Daoy (cell line): ENCODE measurements at places on chromosomes 3 and 15. TPM values are rescaled to one million over a fixed set of nuclear protein-coding genes. Genes with fewer than 3 reads are reported as not detected.

ALPK3 gene
- total RNA-seq = 0.11 and 0.24 TPM in 2 replicates

- DNase-seq = no peak
Observed at GRCh38 chr3:125037498-125038150, 18.2 kb downstream of the HEG1 start.

DNA sequence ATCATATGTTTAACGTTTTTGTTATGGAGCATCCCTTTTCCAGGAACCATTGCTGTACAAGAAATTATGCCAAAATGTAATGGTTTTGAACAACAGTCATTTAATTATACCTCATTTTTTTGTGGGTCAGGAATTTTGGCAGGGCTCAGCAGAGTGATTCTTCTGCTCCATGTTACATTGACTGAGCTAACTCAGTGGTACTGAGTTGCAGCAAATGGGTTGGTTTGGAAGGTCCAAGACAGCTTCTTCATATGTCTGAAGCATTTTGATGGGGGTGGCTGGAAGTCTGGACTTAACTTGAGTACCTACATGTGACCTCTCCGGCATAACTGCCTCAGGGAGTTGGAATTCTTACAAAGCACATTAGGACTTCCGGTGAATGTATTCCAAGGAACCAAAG lies 26.0 kb upstream of the CMC1 start:
- DNase-seq = no peak

DNA sequence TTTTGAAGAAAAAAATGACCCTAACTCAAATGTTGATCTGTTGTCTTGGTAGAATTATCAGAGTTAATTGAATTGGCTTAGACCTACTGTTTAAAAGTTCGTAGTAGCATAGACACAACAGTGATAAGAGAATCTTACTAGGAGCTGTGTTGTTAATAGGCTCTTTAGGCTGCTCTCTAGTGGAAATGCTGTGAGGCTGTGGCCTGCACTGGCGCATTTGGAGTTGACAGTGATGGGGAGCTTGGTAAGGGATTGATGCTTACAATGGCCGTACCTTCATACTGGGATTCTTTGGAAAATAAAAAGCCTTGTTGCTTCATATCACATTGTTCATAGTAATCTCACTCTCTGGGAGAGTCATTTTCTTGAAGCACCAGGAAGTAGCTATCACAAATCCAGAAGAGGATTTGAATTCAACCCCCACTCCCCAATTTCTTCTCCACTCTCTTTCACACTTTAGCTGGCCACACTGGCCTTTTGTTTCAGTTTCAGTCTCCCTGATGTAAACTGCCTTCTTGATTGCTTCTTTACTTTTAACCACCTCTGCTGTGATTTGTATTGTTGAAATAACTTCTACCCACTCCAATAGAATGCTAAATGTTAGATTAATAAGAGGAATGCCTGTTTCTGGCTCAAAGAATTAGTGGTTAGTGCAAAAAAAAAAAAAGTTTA lies 56.6 kb downstream of the CEP63 start:
- no peak for DNase-seq

GRCh38 chr3:24607281-24607680 lies 112.6 kb upstream of the THRB start:
- DNase-seq = no peak

GRCh38 chr15:63277038-63277892 lies at the start of gene APH1B:
APH1B (plus strand) TSS chr15:63277605; CDS start chr15:63277624, 19 bp downstream.
- DNase-seq = peak; percentile 82

DNA sequence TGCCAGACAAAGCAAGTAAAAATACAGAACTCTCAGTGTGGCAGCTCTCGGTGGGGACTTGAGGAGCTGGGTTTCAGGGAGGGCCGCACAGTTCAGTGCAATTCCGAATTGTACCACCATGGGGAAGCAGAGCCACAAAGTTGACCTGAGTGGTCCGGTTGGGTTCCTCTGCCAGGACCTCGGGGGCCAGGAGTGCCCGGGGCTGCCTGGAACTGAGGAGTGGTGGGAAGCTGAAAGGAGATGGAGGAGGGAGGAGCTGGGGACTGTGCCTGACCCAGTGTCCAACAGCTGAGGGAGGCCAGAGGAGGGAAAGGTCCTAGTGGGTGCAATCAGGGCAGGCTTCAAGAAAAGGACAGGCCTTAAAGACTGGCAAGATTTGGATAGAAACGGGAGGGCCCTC lies 32.2 kb upstream of the TRH start:
- DNase-seq = peak; percentile 70

- no peak for DNase-seq
Observed at GRCh38 chr3:157388976-157389375, 47.7 kb upstream of the PTX3 start.

GRCh38 chr15:91193378-91193720 lies 93.3 kb downstream of the SV2B start:
- DNase-seq = no peak

GRCh38 chr15:92629975-92630626 lies 25.5 kb downstream of the FAM174B start:
- DNase-seq = no peak

DNA sequence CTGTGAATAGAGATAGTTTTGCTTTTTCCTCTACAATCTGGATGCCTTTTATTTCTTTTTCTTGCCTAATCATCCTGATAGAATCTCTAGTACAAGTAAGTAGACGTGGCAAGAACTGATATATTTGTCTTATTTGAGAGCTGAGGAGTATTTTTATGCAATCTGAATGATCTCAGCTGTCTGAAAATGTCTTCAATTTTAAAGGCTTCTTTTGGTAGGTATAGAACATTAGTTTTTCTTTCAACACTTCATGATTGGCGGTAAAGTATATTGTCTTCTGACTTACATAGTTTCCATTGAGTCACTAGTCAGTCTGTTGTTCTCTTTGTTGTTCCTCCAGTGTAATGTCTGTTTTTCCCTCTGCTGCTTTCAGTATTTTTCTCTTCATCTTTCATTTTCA lies 31.3 kb downstream of the MGA start:
- DNase-seq = no peak

- DNase-seq = no peak
Observed at GRCh38 chr3:84961011-84961410, 2.2 kb downstream of the CADM2 start.

GRCh38 chr3:21942328-21942727 lies 191.3 kb upstream of the ZNF385D start:
- no peak for DNase-seq
